BE2C (cell line): ENCODE measurements at places on chromosomes 13 and 19.

DNA sequence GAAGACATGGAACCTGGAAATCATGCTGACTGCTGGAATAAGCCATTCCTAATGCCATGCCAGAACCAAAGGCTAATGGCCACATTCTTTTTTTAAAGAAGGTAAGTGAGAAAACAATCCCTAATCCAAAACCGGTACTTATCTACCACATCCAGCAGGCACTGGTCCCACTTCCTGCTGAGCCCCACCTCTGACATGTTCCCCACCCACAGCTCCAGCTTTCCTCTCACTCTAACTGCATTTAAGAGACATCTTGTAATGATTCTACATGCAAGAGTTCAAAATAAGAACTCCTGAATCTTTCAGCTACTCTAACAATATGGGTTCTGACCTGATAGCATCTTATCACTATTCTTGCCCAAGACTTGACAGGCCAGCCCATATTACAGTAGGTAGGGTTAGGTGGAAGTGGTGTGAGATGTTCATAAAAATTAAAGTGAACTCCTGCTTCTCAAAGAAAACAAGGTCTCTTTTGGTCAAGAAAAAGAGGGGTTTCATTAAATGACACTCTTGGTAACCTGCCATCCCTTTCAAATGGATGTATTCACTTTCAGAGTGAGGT lies 41.9 kb downstream of the N4BP2L2 start:
- no peak for DNase-seq

DNA sequence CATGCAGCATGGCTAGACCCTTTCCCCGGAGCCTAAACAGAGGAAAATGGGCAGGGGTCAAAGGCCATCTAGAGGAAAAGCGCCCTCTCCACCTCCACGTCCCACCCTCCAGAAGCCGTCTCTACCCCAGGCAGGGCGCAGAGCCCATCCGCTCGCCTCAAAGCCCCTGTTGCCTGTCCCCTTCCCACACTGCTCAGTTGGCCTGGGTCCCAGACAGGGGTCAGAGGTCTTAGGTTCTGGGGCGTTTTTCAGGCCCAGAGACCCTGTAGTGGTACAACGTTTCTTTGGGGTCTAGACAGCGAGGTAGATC lies 285 bp downstream of the TMEM143 start:
- no peak for DNase-seq

GRCh38 chr19:34305221-34306083 lies 51.1 kb downstream of the GARRE1 start:
- DNase-seq: no peak

GRCh38 chr13:28582892-28583240 lies 76.1 kb upstream of the POMP start:
- no peak for DNase-seq

DNA sequence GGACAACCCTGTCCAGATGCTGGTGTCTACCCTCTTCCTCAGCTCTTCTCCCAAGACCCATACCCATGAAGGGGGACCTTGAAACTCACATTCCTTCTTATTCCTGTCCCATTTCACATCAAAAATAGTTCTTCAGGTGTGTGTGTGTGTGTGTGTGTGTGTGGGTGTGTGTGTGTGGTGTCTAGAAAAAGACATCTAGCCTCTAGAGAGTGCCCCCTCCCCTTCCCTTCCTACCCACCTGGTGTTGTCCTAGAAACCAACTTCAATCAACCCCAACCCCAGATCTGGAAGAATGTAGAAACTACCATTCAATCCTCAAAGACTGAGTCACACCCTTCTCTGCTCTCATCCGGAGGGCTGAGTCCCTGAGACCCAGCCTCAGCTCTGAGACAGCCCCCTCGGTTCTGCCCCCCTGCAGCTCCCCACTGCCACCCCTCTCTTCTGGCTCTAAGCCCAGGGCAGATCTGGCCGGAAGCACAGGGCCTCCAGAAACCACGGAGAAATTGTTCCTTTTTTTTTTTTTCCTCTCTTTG lies 3.5 kb downstream of the KCNN4 start:
- DNase-seq: no peak
